ENCODE measurements at places on chromosomes 7 and 10.
A peak's percentile ranks its signal among the peaks of the same experiment; 100 is the strongest.

DNA sequence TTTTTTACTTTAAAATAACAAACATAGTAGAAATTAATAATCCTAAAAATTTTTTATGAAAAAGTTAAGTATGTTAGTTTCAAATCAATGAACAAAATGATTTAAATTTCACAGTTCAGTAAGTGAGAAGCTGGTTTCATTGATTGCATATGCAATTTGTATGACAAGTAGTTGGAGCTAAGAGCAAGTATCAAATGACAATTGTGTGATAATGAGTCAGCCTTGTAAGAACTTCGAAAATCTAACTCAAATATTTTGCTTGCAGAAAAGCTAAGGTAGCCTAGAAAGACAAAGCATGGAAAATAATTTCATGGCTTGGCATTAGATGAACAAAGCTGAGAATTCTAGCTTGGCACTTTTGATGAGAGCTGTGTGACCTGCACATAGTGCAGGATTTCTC is 111.5 kb downstream of the HDAC9 start:
- no peak for DNase-seq

DNA sequence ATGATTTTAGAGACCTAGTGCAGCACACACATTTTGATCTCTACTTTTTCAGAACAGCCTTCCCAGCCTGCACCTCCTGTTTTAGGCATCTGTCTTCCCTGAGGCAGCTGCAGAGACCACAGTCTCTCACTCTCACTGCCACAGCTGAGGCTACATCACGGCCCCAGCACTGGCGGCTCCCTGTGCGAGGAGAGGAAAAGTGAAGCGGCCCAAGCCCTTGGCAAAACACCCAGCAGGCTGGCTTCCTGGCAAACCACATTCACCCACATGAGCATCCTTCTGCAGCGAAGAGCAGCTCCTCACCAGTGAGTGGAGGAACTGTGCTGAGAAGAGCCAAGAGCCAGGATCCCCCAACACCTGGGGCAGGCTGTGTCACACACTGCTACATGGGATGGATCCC is 14.0 kb downstream of the HUS1 start:
- no peak for DNase-seq

GRCh38 chr7:129436335-129436923 is 2.2 kb downstream of the STRIP2 start:
- DNase-seq, result no peak

- DNase-seq, result no peak
Measured at GRCh38 chr7:100829150-100829716, 1.9 kb upstream of the EPHB4 start.

DNA sequence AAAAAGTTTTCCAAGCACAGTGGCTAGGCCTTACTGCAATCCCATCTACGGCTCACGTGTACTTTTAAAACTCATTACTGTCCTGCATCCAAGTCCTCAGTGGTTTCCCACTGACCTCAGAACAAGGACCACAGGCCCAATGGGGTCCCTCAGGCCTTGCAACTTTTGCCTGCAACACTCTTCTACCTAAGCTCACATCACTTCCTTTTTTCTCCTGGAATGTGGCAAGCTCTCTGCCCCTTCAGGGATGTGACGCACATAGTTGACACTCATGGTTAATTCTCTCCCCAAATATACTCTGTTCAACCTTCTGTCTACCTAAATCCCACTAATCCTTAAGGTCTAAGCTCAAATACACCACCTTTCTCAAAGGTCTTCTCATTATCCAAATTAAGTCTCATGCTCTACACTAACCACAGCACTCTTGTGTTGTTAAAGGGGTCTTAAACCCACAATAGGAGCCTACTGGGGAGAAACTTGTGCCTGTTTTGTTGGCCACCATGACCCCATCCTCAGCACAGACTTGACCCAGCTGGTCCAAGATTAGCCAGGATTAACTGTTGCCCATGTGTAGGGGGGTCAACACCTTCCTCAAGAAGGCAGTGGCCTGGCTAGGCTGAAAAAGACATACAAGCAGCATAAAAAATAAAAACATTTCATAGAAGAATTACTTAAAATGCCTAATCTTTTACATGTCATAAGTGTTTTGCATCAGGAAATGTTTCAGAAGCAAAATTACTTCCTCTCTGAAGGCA is 15.2 kb downstream of the HNRNPF start:
- DNase-seq, result no peak

GRCh38 chr7:37759526-37759925 is 76.0 kb downstream of the GPR141 start:
- no peak for DNase-seq

DNA sequence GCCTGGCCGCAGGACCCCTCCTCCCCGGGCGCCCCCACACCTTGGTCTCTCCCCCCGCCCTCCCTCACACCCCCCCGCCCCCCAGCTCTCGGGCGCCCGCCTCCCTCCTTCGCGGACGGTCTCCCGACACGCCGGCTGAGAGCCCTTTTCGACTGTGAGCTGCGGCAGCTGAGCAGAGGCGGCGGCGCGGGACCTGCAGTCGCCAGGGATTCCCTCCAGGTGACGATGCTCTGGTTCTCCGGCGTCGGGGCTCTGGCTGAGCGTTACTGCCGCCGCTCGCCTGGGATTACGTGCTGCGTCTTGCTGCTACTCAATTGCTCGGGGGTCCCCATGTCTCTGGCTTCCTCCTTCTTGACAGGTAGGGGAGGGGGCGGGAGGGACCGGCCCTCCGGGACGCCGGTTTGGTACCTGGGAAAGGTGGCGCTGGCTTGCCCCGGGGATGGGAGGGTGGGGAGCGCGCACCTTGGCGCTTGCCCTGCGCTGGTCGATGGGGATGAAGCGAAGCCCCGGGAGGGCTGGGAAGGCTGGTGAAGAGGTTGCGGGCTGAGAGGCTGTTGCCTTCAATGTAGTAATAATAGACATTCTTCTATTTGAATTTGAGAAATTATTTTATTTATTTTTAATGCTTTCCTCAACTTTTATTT is at the start of gene BMPER:
TSS of gene BMPER (plus strand) at position 151 of the 644 bp plus-strand sequence. CDS start at position 226, 75 bp downstream.
- DNase-seq, result no peak

GRCh38 chr7:69818636-69819332 is 220.5 kb downstream of the AUTS2 start:
- no peak for DNase-seq

DNA sequence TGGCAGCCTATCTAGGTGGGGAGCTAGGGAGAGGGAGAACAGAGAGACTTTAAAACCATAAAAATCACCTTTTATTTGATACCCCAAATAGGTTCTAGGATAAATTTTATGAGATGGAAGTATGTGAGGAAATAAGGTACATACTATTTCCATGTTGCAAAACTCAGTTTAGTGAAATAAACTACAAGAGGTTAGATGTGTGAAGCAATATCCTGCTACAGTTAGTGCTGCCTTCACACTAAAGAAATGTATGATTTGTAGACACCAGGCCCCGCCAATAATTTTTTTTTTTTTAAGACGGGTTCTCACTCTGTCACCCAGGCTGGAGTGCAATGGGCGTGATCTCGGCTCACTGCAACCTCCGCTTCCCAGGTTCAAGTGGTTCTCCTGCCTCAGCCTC is 34.4 kb upstream of the RSBN1L start:
- DNase-seq, result no peak

DNA sequence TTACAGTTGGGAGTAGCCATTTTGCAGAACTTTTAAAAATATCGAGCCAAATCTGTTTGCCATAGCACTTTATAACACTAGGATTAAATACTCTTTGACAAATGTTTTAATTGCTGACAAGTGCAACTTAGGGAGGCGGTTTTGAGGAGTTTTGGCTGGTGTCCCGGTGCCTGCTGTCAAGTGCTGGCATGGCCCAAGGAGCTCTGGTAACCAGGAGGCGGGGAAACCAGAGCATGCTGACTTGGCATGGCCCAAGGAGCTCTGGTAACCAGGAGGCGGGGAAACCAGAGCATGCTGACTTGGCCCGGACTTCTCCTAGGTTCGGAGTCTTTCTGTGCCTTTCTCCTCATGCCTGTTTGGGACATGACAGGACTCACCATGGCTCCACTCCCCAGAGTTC is 30.8 kb upstream of the ZNF32 start:
- no peak for DNase-seq

DNA sequence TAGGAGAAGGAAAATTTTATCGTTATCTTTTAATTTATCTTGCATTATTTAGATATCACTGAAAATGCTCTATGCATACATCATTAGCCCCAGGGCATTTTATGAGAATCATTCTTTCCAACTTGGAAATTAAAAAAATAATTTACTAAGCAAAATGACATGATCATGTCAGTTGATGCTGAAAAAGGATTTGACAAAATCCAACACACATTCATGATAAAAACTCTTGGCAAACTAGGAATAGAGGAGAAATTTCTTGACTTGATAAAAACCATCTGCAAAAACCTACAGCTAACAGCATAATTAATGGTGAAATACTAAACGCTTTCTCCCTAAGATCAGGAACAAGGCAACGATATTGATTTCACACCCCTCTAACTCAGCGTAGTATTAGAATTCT is 40.2 kb upstream of the RSU1 start:
- DNase-seq, result no peak

DNA sequence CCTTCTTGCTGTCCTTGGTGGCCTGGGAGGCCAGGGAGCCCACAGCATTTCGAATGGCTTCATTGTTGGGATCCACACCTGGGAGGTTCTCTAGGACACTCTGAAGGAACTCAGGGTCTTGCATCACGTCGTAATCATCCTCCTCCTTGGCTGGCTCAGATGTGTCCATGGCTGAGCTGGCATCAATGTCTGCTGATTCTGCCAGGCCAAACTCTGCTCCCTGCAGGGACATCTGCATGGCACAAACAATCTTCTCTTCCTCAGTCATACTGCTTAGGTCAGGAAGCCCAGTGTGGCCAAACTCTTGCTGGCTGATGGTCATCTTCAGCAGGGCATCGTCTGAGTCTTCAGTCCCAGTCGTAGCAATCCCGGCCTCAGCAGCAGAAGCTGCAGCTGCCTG is 34.9 kb upstream of the PLCE1 start:
- no peak for DNase-seq

DNA sequence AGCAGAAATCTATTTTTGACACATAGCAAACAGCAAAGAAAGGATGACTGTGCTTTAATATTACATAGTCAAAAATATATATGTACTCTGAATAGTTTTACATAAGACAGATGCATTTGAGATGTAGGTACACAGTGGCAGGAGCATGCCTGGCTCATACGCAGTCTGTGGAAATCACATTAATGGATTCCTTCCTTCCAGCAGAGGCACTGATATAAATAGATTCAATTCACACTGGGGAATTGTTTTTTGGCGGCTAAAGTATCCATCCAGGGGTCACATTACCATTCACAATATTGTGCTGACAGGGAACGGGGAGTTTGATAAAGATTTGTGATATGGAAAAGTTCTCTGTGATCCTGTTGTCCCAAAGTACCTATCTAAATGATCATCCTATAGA is 72.5 kb upstream of the AGR3 start:
- DNase-seq, result no peak

- no peak for DNase-seq
Measured at GRCh38 chr10:126212738-126213137, 175.5 kb downstream of the ADAM12 start.

- DNase-seq, result no peak
Measured at GRCh38 chr10:131810036-131810804, 90.6 kb upstream of the PPP2R2D start.

DNA sequence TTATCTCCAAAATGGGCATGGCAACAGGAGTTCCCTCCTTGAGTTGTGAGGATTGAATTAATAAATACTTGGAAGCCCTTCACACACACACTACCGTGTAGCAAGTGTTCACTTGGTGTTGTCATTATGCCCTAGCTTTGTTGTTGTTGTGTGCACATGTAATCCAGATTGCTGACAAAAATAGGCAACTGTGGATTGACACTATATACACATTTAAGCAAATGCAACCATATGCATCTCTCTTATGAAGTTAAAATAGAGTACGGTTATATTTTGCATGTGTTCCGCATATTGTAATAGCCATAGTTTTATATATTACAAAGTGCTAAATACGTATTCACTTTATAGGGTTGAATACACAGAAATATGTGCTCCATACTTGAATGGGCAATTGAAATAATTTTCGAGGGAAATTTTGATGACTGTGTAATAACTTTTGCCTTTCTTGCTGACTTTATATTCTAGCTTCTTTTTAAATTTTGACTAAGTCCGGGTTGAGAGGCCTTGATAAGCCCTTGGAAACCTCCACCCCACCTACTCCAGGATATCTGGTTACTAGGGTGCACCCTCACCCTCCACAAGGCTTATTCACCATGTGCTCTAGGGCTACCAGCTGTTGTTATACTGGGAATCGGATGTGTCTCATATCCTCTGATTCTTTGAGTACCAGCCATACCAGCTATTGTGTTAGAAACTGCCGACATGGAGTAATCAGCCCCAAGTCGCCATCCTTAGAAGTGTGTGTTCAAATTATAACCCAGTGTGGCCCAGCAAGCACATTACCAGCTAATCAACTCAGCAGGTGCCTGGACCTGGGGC is 265.0 kb downstream of the CAMK1D start:
- no peak for DNase-seq

- DNase-seq, result no peak
Measured at GRCh38 chr7:15885678-15886077, 199.2 kb upstream of the MEOX2 start.

- DNase-seq, result no peak
Measured at GRCh38 chr7:70177166-70177565, 578.9 kb downstream of the AUTS2 start.

GRCh38 chr10:59096631-59097030 is 79.8 kb upstream of the PHYHIPL start:
- DNase-seq, result no peak

GRCh38 chr7:25259487-25260243 is 31.4 kb upstream of the NPVF start:
- peak; percentile 67 for DNase-seq

DNA sequence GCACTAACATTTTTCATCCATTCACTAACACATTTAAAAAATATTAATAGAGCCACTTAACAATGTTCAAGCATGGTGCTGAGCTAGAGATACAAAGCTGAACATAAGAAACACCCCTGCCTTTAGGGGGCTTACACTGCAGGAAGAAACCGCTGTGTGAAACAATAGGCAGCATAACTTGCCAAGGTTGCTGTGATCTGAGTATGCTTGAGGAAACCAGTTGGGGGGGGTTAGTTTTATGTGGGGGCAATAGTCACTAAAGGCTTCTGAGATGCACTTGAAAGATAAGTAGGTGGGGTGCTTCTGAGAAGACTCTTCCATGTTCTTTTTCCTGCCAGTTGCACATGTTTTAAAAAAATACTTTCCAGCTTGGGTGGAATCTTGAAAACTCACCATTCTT is 2.8 kb downstream of the RBM17 start:
- DNase-seq, result no peak

DNA sequence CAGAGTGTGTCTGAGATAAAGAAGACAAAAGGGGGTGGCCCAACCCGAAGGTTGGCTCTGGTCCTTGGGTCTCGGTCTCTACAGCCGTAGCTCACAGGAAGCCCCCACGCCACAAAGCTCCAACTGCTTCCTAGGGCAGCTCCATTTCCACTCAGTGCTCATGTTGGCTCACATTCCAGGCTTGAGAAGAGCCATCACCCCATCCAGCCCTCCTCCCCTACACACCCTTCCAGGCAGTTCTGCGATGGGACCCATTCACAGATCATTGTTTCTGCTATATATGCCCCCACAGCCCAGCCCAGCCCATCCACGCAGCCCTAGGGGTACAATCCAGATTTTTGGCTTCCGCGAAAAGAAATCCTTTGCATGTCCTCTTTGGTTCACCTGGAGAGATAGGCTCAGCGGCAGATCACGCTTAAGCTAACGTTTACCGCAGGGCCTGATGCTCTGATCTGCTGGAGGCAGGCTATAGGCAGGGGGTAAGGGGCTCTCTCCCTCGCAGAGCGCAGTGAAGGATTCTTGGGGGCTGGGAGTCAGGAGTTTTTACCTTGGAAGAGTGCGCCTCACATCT is 6.2 kb upstream of the HOXA11 start:
- no peak for DNase-seq

GRCh38 chr10:86654411-86655172 is at the start of gene OPN4:
Gene OPN4 (plus strand): TSS chr10:86654547. CDS start chr10:86654784, 237 bp downstream.
- no peak for DNase-seq

Data from CD4-positive, alpha-beta T cell treated with Interleukin-15 for 4 hours (primary cell).